ENCODE measurements at places on chromosomes 6 and 20.

DNA sequence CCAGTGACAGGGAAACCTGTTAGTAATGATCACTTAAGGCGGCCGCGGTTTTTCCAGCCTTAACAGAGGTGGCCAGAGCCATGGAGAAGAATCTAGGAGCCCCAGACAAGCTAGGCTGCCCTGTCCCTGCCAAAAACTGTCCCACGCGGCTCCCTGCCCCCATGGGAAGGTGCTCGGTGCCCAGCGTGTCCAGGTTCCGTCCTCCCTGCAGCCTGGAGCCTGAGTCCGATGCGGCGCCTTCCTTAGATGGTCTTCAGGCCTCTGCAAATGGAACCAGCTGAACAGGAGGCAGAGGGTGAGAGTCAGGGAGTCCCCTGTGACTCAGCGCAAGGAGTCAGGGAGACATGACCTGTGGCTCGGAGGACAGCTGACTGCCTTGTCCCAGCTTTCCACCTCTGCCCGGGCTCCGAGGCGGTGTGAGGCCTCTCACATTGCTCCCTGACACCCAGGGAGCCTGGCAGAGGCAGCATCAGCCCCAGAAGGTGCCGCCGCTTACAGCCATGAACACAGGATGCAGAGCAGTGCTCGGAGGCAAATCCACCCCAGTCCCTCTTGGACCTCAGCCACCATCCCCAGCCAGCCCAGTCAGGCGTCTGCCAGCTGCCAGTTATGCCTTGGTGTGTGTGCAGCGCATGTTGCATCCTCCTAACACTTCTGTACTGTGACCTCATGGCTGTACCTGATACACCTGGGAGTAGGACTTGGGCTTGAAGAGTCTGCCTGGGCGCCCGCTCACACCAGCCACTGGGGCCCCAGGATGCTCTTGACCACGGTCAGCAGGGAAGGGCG, 377.7 kb downstream of the CDH4 start:
- DNase-seq = no peak

- no peak for DNase-seq
These were observed 33.7 kb upstream of the ZBP1 start for GRCh38 chr20:57653910-57654309.

- no peak for DNase-seq
These were observed 41.1 kb downstream of the FARS2 start for GRCh38 chr6:5302220-5302946.

DNA sequence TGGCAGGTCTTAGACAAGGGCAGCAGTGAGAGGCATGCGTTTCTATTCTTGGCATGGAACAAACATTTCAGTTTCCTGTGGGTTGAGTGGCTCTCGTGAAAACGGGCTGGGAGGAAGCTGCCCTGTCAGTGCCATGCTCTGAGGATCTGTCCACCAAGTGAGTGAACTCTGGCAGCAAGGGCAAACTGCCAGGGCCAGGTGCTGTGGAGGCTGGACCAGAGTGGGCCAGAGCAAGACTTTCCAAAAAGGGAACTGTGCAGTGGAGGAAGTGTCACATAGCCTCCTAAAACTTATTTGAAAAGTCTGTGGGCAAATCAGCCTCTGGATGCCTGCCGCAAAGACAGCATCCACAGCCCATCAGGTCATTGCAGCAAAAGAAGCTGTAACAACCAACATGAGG, 44.2 kb upstream of the TAB2 start:
- no peak for DNase-seq

DNA sequence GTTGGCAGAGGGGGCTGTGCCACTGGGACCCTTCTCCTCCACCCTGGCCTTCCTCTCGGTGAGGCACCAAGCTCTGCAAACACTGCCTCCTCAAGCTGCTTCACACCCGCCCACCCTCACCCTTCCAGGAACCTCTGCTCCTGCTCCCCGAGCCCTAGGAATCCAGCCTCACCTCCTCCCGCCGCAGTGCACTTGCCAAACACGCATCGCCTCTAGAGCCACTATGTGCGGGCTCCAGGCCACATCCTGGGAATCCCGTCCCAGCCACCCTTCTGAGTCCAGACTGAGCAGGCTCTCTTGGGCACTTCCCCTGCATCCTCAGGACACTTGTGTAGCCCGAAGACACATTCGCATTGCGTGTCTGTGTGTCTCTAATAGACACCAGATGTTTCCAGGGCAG, 18.5 kb downstream of the PSMG4 start:
- DNase-seq = no peak

DNA sequence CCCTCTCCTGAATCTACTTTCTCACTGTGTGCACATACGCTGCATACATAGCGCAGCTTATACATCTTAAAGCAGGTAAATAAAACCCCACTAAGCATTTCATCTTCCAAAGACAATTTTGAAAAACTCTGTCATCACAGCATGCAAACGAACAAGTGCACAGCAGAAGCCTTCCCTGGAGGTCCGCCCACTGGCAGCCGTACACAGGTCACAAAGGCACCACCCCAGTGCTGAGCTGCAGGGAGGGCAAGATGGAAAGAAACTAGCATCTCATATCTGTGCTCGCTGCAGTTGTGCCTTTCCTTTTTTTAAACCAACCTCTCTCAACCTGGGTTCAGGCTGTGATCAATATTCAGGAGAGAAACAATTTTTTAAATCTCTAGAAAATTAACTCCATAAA, 73.3 kb downstream of the HUS1B start:
- no peak for DNase-seq

GRCh38 chr20:667351-668034, 8.1 kb downstream of the SCRT2 start:
- no peak for DNase-seq

GRCh38 chr6:131068165-131068564, 5.1 kb upstream of the EPB41L2 start:
- DNase-seq = no peak

GRCh38 chr6:137531376-137532092, 37.3 kb upstream of the OLIG3 start:
- DNase-seq = no peak
